ENCODE measurements at places on chromosomes 11 and 22.

DNA sequence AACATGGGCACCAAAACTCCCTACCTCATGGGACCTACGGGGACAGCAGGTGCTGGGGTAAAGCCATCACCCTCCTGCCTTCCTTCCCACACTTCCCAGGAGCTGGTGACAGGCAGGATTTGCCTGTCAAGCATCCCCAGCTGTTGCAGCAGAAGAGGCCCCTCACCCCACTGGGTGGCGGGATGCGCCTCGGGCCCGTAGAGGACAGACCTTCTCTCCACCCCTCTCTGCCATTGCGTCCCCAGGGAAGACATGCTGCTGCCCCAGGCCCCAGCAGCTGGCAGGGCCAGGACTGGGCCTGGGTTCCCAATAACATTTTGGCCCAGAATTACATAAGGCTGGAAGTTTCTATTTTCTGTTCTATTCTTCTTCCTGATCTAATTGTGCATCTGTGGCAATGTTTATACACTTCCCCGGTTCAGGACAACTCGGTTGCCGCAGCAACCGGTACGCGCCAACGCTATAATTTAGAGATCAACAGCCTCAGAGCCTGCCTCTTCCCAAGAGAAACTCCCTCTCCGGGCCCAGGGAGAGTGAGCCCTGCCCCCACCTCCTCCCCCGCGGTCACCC is 25.4 kb downstream of the KCNJ4 start:
- DNase-seq, result peak; percentile 87

DNA sequence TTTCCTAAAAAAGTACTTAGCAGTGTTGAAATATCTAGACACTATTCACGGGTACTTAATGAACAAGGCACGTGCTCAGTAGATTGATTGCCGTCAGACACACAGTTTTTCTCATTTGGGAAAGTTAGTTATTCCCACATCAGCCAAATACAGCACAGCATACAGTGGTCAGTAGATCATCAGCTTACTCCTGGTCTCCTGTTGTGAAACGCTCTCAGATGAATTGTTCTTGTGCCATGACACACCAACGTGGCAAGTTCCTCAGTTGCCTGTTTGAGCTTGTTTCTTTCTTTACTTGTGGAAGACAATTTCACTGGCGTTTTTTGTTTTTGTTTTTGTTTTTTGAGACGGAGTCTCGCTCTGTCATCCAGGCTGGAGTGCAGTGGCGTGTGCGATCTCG is 8.6 kb downstream of the TAB1 start:
- no peak for DNase-seq

GRCh38 chr22:46660604-46661201 is 40.5 kb downstream of the GRAMD4 start:
- DNase-seq, result peak; percentile 83

DNA sequence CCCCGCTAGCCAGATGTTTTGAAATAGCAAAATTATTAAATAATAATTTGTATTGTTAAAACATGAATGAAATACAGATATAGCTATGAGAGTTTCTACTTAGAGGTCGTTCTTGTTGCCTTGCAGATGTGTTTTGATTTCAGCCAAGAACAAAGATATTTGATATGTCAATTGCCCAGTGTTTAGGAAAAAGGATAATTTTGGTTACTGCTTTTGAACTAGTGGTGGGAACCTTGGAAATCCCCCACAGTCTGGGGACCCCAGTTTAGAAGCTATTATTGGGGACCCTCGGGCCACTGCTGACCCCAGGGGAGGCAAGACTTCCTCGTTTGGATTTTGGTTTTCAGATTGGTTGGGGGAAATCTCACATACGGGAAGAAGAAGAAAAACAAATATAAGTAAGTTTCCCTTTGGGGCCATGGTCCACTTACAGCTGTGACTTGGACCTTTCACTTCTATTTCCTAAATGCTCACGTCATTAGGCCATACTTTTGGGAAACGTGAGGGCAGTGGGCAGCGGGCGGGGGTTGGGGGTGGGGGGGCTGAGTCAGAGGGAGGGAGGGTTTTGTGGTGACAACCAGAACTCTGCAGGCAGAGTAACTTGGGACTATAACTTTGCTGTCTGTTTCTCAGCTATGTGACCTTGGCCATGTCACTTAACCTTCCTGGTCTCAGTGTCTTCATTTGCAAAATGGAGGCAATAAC is 37.0 kb downstream of the LDLRAD3 start:
- DNase-seq, result no peak
